HT1080 (cell line): ENCODE measurements at places on chromosomes 4 and X.

DNA sequence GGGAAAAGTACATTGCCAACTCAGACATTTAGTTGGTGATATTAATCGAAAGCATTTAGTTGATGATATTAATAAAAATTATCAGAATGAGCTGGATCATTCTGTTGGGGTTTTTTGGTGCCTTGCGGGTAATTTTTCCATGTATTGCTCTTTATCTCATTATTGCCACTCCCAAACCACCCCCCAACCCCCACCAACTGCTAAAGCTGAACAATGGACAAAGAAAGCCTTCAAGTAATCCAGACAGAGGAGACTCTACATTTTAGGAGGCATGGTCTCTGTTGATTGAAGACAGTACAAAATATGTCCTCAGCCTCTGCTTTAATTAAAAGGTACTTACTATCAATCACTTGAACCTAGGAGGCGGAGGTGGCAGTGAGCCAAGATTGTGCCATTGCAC lies 22.5 kb downstream of the PDK3 start:
- no peak for DNase-seq

DNA sequence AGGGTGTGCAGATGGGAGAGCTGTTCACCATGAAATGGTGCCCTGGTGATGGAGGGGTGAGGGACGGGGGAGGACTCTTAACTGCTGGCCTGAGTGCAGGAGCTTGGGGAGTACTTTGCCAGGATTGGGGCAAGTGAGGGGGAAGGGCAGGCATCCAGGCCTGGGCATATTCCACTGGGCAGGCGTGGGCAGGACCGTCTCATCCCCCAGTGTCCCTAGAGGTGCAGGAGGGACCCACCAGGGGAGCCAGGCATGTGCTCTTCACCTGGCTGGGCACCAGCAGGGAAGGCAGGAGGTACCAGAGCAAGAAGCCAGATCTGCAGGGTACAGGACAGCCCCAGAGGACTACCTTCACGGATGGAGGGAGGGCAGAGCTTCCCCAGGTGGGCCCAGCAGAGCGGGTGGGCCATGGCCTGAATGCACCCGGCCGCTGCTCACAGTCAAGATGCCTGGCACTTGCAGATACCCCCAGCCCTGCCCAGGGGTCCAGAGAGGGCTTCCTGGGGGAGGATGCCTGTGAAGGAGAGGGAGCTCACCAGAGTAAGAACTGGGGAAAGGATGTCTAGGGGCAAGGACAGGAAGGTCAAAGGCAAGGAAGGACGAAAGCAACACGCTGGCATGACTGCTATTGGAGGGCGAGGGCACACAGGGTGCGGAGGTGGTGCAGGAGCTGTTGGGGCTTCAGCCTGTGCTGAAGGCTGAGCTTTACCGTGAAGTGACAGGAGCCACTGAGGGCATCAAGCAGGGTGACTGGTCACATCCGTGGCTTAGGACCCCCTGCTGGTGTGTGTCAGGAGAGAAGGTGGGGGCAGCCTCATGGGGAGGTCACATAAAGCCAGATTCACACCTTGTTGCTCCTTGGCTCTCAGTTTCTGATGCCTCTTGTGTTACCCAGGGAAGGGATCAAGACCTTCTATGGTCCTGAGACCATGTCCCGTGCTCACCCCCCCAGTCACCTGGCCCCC lies 68.2 kb upstream of the NKX1-1 start:
- no peak for DNase-seq

DNA sequence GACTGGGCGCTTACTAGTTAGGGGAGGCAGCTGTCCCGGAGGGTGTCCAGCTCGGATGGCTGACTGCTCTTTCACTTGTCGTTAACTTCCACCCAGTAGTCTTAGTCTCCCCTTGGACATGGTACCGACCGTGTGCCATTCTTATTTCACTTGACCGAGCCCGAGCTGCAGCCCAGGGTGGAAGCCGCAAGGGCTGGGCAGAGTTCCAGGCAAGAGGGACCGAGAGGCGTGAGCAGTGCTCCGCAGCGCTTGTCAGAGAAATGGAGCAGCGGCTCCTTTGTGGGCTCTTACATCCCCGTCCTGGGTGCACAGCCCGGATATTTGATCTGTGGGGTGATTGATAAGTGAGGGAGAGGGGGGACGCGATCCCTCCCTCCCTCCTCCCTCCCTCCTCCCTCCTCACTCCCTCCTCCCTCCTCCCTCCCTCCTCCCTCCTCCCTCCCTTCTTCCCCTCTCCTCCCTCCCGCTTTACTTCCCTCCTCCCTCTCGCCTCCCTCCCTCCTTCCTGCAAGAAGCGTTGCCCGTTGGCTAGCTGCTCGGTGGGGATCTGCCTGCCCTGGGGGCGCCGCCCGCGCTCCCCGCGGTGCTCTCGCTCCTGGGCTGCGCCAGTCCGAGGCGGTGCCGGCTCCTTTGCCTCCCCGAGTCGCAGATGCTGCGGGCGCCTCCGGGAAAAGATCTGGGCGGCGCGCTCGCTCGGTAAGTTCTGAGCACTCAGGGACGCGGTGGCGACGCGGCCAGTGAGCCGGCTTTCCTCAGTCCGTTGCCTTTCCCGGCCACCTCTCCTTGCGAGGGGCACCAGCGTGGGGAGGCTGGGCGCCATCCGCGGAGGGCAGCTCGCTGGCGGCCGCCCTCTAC lies at the start of gene SLITRK2:
TSS of gene SLITRK2 (plus strand) at position 499 of the 855 bp plus-strand sequence. CDS start 4,597 bp downstream, outside the sequence.
- DNase-seq, result peak; percentile 12

DNA sequence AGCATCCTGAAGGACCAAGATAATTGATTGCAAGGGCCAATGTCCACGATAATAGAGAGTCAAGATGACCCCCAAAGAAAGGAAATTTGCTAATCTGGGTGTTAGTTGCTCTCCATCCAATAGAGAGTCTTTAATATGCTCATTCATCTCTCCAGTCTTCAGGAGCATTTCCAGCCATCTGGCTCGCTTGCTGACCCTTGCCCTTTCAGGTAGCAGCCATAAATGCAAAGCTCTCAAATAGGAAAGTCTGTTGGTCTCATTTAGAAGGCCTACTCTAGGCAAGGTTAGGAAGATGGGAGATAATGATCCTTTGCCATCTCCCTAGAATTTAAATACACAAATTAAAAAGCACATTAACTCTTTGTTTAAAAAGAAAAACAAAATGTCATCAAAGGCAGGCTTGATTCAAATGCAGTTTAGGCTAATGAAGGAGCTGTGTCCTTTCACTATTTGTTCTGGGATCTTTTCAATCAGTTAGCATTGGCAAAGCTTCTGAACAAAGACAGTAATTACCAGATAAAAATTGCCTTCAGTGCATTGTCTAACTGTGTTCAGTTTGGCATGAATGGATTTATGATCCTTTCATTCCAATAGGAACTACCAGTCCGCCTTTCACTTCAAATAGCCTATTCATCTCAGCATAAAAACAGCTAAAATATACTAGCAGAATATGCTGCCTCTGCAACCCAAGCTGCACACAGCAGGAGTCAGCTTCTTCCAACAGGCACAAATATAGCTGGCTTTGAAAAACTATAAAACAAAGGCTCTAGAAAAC lies 49.6 kb upstream of the ATXN3L start:
- DNase-seq, result no peak

DNA sequence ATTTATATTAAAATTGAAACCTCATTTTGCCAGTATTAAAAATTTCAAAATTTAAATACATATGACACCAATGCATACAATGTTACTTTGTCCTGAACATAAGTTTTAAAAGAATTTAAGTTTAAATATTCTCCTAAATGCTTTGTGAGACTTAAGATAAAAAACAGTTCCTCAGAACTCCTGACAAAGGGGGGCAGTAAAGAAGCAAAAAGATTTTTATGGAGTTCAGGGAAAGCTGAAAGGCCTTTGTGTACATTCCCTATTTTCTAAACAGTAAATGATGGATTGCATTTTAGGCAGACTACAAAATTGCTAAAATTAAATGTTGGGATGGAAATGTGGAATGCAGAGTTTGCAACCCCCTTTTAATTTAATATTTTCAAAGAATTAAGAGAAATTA lies 81.7 kb downstream of the SNCA start:
- DNase-seq, result no peak
